Ureter (tissue), 1 donor: ENCODE measurements at places on chromosomes 2 and 18. TPM values are rescaled to one million over a fixed set of nuclear protein-coding genes. Genes with fewer than 3 reads are reported as not detected.

The ANKRD62 gene
- not detected for total RNA-seq

GRCh38 chr2:125679903-125680302 is 976.1 kb upstream of the GYPC start:
- no peak for DNase-seq

DNA sequence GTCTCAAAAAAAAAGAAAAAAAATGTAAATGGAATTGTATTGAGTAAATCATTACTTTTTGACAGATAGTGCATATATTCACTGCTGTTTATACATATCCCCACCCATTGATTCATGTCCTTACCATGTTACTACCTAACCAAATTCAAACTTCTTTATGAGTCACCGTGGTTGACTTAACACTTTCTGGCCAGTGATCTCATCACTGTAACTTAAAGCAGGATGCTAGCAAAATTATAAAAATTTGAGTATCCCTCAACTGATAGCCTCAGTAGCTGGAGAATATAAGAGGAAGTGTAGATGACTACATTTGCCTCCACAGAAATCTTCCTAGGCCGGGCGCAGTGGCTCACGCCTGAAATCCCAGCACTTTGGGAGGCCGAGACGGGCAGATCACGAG is 13.4 kb downstream of the CNOT9 start:
- DNase-seq = no peak

The DSG2 gene
- 93.1 TPM for total RNA-seq

DNA sequence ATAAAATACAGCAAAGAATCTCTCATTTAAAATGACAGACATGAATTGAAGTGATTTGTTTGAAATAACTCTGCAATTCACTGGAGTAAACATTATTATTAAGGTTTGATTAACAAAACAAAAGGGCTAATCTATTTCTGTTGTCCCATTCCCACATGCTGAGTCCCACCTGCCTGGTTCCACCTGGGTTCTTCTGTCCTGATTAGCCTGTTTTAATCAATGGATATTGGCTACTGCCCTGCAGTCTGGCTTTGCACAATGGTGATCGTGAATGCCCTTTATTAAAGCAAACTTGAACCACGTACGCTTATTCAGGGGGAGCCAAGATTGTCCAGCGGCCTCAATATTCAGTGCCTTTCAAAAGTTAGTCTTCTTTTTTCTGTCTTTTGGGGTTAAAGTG is 72.8 kb upstream of the CDH19 start:
- no peak for DNase-seq

- no peak for DNase-seq
These were observed 35.5 kb upstream of the PTH2R start for GRCh38 chr2:208370881-208371633.

The PLGLB1 gene
- 1.7 TPM for total RNA-seq

The C2orf80 gene
- total RNA-seq = not detected

The UGT1A10 gene
- 3.0 TPM for total RNA-seq

- no peak for DNase-seq
These were observed 72.3 kb upstream of the PSME4 start for GRCh38 chr2:54042897-54043620.

- DNase-seq = no peak
These were observed 171.9 kb upstream of the FN1 start for GRCh38 chr2:215607766-215608165.
